Cardiac fibroblast (primary cell): ENCODE measurements at places on chromosomes 13 and 19.

- DNase-seq: peak; percentile 76
These were observed 43.0 kb upstream of the C13orf42 start for GRCh38 chr13:51154029-51154555.

- DNase-seq: peak; percentile 99
These were observed 9.3 kb downstream of the RPS9 start for GRCh38 chr19:54209811-54210494.

DNA sequence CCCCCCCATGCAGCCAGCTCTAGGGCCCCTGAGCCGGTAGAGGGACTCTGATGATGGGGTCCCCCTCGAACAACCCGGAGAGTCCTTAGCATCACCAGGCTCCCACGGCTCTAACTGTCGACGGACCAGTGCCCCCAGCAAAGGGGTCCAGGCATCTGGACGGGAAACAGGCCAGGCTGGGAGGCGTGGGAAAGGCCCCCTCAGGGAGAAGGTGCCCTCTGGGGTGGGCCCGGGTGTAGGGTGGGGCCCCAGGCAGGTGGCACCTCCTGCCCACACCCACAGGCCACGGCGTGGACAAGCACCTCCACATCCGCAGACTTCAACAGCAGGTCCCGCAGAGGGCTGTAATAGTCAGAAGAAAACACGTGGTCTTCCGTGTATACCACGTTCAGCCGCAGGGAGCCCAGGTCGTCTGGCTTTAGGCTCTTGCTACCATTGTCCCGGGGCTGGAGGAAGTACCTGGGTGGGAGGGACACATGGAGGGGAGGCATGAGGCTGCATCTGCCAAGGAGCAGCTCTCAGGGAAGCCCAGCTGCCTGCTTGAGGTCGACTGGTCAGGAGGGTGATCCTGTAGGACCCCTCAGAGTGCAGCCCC, 44.7 kb upstream of the C13orf46 start:
- DNase-seq: no peak

DNA sequence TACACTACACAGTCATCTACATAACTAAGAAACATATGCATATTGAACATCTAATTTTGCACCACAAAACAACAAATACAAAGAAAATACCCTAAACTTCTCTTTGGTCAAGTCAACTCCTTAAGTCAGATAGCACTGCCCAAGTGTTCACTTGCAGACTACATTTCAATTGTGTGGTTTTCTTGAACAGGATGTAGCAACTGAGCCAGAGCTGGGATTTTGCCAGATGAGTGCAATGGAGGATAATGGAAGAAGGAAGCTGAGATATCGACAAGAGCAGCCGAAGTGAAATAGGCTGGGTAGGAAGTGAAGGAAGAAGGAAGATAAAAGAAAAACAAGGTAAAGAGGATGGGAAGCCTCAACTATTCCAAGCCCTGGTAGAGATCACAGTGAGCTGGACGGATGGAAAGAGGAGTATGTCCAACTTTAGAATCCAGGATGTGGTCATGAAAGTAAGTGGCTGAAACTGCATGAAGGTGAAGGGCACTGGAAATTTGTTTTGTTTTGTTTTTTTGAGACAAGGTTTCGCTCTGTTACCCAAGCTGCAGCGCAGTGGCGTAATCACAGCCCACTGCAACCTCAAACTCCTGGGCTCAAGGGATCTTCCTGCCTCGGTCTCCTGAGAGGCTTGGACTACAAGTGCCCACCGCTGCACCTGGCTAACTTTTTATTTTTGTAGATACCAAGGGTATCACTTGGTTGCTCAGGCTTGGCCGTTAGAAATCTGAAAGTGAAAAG, 15.0 kb downstream of the NUFIP1 start:
- DNase-seq: peak; percentile 86

DNA sequence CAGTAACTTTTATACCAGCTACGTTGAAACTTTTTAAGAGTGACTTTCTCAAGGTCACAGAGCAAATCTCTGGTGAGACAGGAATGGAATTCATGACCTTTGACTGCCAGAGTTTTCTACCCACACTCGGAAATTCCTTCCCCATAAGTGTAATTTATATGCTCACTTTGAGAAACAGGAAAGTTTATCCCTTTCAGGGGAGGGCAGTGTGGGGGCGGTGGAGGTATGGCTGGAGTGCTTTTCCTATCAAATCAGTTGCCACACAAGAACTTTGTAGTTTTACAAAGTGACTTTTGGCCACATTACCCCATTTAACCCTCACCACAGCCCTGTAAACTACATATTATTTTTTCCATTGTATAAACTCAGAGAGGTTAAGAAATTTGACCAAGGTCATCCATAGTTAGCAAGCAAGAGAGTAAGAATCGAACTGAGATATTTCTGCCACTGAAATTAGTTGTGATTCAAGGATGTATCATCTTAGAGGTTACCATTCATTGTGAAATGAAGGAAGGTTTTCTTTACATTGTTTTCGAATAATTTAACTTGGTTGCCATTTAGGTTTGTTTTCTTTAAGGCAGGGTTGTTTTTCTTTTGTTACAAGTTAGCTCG, 5.9 kb downstream of the KLF12 start:
- DNase-seq: peak; percentile 66

GRCh38 chr13:64755961-64756360, 2474.2 kb downstream of the PCDH9 start:
- DNase-seq: no peak

DNA sequence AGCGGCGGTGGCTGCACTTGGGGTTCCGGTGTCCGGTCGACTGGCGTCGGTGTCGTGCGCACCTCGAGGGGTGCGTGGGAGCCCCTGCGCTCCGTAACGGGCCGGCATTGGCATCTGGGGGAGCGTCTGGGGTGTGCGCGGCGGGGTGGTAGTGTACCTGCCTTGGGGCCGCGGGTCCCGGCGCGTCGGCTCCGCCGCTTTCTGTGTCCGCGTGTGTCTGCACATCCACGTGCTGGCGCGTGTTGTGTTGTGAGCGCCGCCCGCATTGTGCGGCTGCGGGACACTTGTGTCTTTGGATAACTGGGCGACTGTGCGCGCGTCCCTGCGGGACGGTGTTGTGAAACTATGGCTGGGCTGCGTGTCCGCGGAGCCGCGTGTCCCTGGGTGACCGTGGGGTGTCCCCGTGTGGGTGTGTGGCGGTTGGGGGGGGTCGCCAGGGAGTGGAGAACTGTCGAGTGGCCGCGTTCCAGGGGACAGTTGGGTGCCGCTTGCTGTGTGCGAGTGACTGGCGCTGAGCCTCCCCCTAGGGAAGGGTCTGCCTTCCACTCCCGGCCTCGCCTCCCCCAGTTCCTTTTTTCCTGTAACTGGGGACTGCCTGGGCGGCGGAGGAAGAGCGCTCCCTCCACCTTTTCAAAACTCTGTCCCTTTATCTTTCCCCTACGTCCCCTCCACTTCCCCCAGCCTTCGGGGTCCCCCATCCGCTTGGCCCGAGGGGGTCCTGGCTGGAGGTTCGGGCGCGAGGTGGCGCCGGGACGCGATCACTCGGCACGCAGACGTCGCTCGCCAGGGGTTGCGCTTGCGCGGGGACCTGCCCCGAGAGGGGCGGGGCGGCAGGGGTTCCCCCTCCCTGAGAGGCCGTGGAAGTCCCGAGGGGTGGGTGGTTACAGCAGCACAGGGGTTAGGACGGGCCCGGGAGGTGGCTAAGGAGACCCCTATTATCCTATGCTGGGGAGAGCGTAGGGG, 5.7 kb upstream of the NFIC start:
- peak; percentile 51 for DNase-seq

DNA sequence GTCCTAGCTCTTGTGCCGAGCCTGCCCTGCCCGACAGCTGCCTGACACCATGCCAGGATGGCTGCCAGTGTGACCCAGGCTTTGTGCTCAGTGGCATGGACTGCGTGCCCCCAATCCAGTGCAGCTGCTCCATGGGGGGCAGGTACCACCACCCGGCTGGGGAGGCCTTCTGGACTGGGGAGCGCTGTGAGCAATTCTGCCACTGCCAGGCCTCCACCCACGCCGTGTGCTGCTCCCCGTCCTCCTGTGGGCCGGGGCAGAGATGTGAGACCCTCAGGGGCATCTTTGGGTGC, 9.4 kb upstream of the FXYD3 start:
- DNase-seq: no peak

DNA sequence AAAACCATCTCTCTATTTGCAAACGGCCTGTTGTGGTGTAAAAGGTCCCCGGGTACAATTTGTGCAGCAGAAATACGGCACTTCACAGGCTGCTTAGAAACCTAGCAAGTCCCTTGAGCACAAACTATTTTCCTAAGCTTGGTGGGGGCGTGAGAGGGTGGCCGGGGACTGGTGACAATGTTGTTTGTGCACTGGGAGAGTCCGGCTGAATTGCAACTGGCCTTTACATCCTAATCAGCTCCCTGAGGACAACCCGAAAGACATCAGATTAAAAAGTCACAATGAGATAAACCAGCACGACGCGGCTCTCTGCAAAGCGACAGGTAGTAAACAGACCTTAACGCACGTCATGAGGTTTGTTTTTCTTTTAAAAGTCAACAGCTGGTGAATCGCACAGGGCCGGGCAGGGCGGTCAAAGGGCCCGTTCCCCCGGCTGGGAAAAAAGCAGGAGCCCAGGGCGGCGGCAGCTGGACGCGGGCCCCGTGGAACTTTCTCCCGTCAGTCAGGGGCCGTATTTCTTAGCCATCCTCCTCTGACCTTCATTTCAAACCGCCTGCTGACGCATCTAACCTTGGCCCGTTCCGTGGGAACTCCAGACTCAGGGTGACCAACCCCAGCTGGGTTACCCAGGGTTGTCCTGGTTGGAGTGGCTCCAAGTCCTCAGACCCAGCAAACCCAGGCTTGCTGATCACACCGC, 112.3 kb downstream of the GADD45B start:
- peak; percentile 87 for DNase-seq

DNA sequence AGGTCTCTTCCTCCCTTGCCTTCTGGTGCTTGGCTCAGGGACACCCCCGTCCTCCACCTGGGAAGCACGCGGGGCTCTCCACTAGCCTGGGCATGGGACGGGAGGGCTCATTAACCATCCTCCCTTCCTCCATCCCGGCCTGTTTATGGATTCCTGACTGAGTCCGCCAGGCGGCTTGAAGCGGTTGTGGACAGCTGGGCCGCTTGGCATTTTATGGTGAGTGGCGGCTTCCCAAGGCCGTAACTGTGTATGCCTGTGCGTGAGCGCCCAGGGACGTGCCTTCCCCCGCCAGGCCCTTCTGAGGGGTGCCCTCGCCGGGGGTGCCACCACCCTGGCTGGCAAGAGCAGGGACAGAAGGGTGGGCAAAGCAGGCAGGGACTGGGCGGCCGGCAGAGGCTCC, 202.8 kb downstream of the URI1 start:
- no peak for DNase-seq

DNA sequence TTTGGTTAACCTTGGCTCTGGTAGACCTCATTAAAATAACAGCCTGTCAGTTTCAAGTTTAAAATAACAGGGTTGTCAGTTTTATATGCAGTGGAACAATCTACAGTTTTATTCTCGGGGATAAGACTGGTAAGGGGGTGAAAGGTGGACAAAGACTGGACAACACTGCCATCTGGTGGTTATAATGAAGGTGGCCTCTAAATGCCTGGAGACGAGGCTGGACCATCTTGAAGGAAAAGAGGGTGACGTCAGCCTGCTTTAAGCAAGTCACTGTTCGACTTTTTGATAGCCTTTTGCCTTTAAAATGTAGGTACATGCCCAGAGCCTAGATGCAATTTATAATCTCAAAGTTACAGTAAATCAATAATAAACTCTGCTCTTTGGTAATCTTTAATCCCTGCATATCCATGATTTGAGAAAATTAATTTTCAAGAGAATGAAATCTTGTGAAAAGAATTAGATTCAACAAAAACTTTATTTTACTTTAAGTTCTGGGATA, 117.0 kb downstream of the DCT start:
- DNase-seq: peak; percentile 94

DNA sequence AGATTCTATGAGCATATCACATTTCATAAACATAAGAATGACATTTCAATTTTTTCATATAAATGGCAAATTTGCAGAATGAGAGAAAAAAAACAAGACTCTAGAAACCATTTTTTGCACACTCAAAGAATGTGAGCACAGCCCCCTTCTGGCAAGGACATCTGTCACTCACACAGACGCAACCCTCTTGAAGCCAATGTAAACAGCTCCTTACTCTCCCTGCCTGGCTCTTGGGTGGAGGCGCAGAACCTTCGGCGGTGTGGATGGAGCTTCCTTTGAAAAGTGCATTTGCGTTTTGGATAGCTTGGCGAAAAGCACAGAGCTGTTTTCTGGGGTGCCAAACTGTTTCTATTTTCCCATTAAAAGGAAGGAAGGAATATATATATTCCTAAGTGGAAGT, 367.6 kb upstream of the TSHZ3 start:
- DNase-seq: no peak

GRCh38 chr19:49070416-49070815, 2.1 kb downstream of the KCNA7 start:
- DNase-seq: no peak
